ENCODE measurements at places on chromosomes 6 and 20.

- no peak for DNase-seq
These were observed 199.3 kb downstream of the RNGTT start for GRCh38 chr6:88764081-88764480.

DNA sequence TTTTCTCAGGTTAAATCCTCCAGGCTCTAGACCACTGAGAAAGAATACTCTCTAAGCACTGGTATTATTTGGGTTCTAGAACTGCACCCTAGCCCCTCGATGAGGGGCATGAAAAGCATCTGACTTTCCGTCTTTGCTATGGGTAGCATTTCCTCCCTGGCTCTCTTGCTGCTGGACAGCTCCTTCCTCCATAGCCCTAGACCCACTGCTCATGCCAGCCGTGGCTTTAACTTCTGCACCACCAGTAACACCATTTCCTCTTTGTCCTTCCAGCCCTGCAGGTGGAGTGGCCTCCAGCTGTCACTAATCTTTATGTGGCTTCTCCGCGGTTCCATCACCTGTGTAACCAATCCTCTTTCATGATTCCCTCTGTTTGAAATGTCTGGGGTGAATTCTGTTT is 194.9 kb downstream of the SCP2D1 start:
- no peak for DNase-seq

DNA sequence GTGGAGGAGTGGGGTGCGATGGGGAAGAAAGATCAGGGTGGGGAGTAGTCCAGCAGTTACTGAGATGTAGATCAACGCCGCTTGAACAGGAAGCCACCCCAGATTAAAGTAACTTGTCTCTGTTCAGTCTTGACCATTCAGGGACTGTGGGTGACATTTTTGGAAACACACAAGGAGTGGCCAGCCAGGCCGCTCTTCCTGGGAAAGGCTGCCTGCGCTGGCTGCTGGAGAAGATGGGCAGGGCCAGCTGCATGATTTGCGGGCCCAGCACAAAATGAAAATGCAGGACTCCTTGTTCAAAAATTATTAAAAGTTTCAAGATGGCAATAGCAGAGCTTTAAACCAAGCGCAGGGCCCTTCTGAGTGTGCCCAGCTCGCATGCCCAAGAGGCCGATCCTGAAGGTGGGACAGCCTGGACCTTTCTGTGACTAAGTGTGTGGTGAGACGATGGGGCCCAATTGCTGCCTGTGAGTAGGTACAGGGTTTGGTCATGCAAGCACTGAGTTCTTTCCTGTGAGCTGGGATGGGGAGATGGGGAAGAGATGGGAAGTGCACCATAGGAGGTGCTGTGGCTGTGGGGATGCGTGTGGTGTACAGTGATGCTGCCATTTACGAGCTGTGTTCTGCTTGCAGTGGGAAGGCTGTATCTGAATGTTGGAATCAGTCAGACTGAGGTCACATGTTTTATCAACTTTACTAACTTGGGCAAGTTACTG is 51.3 kb downstream of the DAAM2 start:
- DNase-seq = no peak

DNA sequence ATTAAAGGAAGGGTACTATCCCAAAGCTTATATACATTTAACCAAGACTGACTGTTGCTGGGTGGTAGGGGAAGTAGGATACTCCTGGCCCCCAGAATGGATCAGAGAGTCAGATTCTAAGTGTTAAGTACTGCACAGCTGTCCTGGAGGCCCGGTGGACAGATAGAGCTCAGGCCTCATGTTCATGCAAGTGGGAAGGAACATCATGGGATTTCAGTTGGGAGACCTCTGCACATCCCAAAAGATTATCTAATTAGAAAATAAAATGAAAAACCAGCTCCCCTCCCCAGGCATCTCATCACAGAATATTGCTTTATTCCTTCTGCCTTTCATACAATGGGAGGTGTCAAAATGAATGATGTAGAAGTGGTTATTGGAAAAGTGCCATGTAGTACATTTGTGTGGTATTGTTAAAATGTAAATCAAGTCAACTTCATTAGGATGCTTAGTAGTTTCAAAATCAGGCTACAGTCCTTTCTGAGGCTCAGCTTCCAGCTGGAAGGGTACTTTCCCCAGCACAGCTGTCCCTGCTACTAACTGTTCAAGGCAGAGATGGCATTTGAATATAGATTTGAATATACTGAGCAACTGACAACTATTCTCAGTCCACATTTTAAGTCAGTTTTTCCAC is 82.9 kb downstream of the SLC35B3 start:
- DNase-seq = no peak

DNA sequence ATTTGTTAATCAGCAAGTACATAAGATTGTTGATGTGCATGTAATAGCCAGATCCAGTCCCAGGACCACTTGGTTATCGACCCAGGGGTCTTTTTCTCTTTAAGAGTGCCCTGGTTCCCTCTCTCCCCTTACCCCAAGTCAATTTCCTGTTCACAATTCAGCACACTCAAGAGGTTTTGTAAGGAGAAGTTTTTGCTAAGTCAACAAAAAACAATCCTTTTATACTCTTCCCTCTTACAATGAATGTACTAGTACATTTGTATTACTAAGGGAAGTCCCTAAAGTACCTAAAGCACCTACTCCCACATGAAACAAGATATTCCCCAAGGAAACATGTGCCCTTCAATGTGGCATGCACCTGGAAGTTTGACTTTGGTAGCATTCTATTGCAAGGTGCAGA is 1.6 kb upstream of the NT5DC1 start:
- DNase-seq = no peak

GRCh38 chr20:62820208-62820961 is 3.5 kb downstream of the COL9A3 start:
- no peak for DNase-seq

GRCh38 chr20:34569598-34569997 is 11.1 kb downstream of the MAP1LC3A start:
- DNase-seq = no peak

- no peak for DNase-seq
These were observed 3.8 kb downstream of the MTCL3 start for GRCh38 chr6:127515234-127515793.

DNA sequence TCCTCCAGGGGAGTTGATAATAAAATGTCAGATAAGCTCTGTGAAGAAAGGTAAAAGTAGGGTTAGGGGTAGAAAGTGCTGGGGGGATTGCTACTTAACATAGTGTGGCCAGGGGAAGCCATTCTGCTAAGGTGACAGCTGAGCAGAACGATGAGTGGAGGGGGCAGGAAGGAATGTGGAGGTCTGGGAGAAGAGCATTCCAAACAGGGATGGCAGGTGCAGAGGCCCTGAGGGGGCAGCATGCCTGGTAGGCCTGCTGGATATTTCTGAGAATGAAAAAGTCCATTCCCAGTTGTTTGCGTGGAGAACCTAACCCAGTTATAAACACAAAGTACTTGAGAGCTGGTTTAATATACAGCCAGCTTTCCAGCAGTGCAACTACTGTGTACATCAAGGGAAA is 9.3 kb downstream of the GFRA4 start:
- no peak for DNase-seq

- no peak for DNase-seq
These were observed 28.0 kb upstream of the SYNJ2 start for GRCh38 chr6:157953580-157954091.

- no peak for DNase-seq
These were observed 72.2 kb upstream of the ZFP64 start for GRCh38 chr20:52263757-52264156.

DNA sequence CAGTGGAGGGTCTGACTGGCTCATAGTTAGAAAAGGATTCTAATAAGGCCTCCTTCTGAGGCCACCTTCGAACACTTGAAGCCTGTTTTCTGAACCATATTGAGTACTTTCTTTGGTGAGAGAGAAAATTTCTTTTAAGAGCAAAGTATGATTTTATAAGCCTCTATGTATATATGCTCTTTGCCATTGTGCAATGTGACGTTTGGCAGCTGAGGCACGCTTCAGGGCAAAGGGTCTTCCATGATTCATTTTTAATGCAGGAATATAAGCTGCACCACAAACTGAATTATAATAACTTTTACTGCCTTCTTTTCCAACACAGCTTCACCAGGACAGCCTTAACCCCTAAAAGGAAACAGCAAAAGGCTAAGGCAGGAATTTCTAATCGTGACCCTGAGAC is 154.4 kb downstream of the TTLL2 start:
- DNase-seq = no peak

GRCh38 chr6:155264693-155265320 is 994 bp downstream of the CLDN20 start:
- no peak for DNase-seq

- DNase-seq = no peak
These were observed 155.9 kb downstream of the NFATC2 start for GRCh38 chr20:51386586-51386985.

- DNase-seq = no peak
These were observed 36.7 kb downstream of the KIZ start for GRCh38 chr20:21162631-21163030.

DNA sequence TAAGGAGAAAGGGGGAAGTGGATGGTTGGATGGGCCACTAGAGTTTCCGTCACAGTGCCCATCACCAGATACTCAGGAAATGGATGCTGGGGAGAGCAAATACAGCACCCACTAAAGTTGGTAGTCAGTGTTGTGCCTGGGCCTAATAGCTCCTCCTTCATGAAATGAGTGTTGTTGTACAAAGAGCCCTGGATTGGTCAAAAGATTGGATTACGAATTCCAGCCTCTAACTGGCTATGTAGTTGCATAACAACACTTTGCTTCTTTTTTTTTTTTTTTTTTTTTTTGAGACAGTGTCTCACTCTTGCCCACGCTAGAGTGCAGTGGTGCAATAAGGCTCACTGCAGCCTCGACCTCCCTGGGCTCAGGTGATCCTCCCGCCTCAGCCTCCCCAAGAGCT is 27.4 kb downstream of the KCNG1 start:
- DNase-seq = no peak

GRCh38 chr20:38161412-38161774 is 3.7 kb downstream of the TGM2 start:
- DNase-seq = no peak

GRCh38 chr6:34526992-34527728 is 29.0 kb downstream of the SPDEF start:
- peak; percentile 89 for DNase-seq

DNA sequence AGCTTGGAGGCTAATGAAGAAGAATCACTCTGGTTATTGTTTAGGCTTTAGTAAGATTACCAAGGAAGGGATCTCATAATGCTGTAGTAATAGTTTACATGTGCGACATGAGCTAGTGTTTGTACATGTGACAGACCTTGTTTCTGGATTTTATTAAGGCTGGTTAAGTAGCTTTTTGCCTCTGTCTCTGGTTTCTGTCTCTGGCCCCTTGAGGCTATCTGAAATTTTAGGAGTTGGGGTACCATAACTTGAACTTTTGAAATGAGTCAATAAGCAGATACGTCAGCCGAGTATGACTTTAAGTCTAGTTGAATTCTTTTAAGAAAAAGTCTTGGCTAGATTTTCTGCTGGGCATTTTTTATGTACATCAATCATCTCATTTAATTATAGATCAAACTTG is 9.5 kb downstream of the CBFA2T2 start:
- no peak for DNase-seq

- DNase-seq = no peak
These were observed 698.5 kb downstream of the FRK start for GRCh38 chr6:115362234-115362633.

DNA sequence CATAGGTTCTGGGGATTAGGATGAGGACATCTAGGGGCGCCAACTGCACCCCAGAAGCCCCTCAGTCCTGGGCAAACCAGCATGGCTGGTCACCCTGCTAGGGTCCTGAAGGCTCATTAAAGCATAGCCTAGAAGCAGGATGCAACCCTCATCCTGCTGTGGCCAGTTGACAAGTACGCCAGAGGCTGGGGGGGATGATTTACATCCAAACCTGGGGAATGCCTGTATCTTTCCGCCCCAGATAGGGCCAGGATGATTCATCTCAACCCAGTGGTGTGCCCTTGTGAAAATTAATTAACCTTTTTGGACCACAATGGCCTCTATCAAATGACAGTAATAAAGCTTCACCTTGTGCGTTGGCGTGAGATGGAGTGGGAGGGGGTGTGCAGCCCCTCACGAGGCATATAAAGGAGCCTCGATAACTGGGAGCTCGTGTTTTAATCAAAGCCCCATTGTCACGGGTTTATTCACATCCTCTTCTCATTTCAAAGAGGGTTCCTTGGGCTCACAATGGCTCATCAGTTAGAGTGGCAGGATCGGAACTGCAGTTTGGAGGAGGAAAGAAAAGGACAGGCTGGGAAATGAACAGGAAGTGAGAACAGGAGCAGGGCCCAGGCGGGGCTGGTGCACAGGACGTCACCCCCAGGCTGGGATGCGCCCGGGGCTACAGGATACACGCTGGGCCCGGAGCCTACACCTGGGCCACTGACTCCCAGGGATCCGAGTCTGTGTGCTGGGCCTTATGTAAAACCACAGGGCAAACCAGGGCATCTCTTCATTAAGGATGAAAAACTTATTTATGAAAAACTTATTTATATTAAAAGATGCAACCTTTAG is 121.8 kb upstream of the PHACTR3 start:
- DNase-seq = no peak

DNA sequence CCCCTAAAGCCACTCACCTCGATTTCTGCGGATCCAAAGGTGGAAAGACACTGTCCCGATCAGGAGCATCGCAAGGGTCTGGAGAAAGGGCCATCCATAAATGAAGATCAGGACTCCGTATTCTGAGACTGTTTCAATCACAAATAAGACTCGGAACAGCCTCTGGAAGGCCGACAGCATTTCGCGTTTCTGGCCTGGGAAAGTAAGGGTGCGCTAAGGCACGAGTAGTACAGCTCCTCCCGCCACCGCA is 44.6 kb downstream of the DPPA5 start:
- peak; percentile 3 for DNase-seq

- DNase-seq = no peak
These were observed 1205.5 kb upstream of the CITED2 start for GRCh38 chr6:140579918-140580317.

GRCh38 chr6:11672669-11673068 is 105.9 kb downstream of the ADTRP start:
- no peak for DNase-seq

GRCh38 chr20:64038565-64039292 is 2.7 kb downstream of the C20orf204 start:
- DNase-seq = peak; percentile 65

- no peak for DNase-seq
These were observed 13.3 kb downstream of the DUSP22 start for GRCh38 chr6:305371-306206.

DNA sequence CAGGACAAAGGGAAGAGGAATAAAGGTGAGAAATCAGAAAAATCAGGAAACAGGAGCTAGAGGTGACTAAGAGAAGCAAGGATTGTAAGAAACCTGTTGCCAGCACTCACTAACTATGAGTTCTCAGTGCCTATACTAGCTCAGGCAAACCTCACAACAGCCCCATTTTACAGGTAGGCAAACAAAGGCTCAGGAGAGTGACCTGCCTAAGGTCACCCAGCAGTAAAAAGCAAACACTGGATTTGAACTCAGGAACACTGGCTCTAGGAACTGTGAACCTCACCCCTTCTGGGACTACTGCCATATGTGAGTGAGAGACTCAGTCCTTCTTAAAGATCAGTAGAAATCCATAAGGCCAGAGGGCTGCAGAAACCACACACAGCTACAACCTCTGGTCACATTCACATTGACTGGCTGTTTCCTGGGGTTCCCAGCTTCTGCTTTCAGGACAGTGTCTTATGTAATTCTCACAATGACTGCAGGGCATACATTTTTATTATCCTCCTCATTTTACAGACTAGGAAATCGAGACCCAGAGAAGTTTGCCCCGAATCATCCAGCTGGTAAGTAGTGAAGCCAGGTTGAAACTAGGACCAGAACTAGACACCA is 80.7 kb upstream of the MAFB start:
- DNase-seq = peak; percentile 84

All from inflammatory macrophage treated with lipopolysaccharide for 4 hours (primary cell).